ENCODE measurements at places on chromosomes 6 and 20. TPM values are rescaled to one million over a fixed set of nuclear protein-coding genes. Genes with fewer than 3 reads are reported as not detected.

The SIRPD gene
- polyA plus RNA-seq: not detected

The PRR18 gene
- polyA plus RNA-seq: not detected

The ADGRG6 gene
- polyA plus RNA-seq: 0.03 TPM

The PRIM2 gene
- polyA plus RNA-seq: 5.2 TPM

The CRISP2 gene
- polyA plus RNA-seq: not detected

Data from B cell (primary cell).